ENCODE measurements at places on chromosomes 12 and 14. TPM values are rescaled to one million over a fixed set of nuclear protein-coding genes. Genes with fewer than 3 reads are reported as not detected.

RXYLT1 gene
- total RNA-seq: 16.8 TPM

GRCh38 chr12:48977290-48978281 is 536 bp upstream of the WNT1 start:
- peak; percentile 86 for DNase-seq

PLEKHH1 gene
- 1.1 TPM for total RNA-seq

TDRD9 gene
- 0.47 TPM for total RNA-seq

HOXC10 gene
- total RNA-seq: 3.0 TPM

PPP2R5E gene
- 31.5 TPM for total RNA-seq

- peak; percentile 59 for DNase-seq
Observed at GRCh38 chr12:95701722-95702418, 88.7 kb downstream of the NTN4 start.

KRT2 gene
- total RNA-seq: not detected

ZDHHC22 gene
- not detected for total RNA-seq
